Stimulated activated CD4-positive, alpha-beta T cell treated with anti-CD3 and anti-CD28 coated beads, Interleukin-15, amount 100 ng/mL, for 1 hour (primary cell): ENCODE measurements at places on chromosomes 4 and X.

- no peak for DNase-seq
Measured at GRCh38 chr4:16438986-16439385, 212.7 kb upstream of the TAPT1 start.

GRCh38 chrX:153948002-153948466 lies 3.6 kb upstream of the RENBP start:
- no peak for DNase-seq

GRCh38 chr4:136992032-136992431 lies 540.3 kb downstream of the PCDH18 start:
- no peak for DNase-seq

- no peak for DNase-seq
Measured at GRCh38 chr4:138790706-138791340, 224.8 kb upstream of the NOCT start.

GRCh38 chr4:155512046-155512445 lies 135.3 kb upstream of the MAP9 start:
- no peak for DNase-seq

DNA sequence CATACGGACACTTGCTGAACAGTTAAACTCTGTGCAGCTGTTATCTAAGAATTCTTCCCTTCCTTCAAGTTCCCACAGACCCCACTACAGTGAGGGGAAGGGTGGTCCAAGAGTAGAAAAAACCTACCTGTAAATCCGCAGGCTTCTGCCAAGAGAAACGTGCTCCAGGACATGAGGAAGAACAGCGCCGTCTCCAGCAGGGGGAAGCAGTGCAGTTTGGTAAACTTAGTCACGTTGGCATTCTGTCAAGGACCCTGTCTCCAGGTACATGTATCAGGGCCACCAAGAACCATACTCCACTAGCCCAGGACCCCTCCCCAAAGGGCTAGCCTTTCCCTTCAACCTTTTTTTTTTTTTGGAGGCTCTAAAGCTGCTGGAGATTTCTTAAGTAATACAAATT lies 79.9 kb downstream of the CHST7 start:
- no peak for DNase-seq

GRCh38 chr4:90357117-90357710 lies 230.0 kb downstream of the CCSER1 start:
- DNase-seq: no peak

DNA sequence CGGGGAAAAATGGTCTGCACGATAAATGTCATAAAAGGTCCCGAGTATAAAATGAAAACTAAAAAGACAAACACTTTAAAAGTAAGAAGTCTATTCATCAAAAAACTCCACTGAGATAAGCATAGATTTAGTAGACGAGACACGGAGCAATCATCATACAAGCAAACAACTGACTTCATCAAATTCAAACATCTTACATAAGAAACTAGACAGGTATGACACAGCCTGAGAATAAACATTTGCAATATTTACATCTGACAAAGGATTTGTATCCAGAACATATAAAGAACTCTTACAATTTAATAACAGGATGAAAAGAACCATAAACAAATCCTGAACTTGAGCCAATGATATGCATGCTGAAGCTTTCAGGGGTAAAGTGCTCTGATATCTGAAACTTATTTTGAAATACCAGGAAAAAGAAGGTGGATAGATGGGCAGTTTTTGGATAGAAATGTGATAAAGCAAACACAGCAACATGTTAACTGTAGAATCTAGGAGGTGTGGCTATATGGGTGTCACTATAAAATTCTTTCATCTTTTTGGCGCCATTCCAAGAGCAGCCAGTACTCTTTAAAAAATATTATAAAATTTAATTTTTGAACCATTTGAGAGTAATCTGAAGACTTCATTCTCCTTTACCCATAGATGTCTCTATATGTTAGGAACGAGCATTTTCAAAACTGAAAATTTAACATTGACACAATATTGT lies 12.0 kb downstream of the MPP1 start:
- DNase-seq: no peak

- DNase-seq: no peak
Measured at GRCh38 chr4:121148000-121148399, 16.1 kb downstream of the TNIP3 start.

GRCh38 chr4:73417973-73418372 lies 13.9 kb downstream of the ALB start:
- no peak for DNase-seq

- DNase-seq: no peak
Measured at GRCh38 chr4:2061186-2062131, 2.3 kb downstream of the NAT8L start.

DNA sequence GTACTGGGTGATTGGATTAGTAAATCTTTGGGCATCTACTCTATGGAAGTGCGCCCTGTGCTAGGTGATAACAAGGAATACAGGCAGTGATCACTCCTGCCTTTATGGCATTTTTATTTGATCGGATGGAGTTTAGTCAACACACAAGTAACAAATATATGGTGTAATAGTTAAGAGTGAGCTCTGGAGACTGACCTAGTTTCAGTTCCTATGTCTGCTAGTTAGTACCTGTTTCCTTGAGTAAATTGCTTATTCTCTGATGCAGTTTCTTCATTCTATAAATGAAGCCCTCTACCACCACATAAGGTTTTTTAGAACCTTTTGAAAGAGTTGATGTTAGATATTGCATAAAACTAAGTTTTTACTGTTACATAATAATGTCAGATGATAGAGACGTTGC lies 134.6 kb downstream of the KDM6A start:
- no peak for DNase-seq

- no peak for DNase-seq
Measured at GRCh38 chrX:23784470-23785331, 1.7 kb downstream of the SAT1 start.

DNA sequence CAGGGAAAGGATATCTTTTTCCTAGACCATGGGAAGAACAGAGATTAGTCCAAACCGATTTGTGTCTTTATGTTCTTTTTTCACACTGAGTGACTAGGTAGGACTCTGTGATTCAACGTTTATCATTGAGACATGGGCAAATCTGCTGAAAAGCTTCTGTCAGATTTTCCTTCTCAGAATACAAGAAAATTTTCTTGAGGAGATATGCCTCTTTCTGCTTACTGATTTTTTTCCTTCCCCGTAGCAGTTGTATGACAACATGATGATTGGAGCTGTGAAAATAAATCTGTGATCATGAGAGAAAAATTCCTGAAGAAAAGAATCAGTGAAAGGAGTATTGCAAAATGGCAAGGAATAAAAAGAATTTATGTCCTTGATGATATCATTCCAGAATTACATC lies 130.6 kb upstream of the FAT4 start:
- no peak for DNase-seq

DNA sequence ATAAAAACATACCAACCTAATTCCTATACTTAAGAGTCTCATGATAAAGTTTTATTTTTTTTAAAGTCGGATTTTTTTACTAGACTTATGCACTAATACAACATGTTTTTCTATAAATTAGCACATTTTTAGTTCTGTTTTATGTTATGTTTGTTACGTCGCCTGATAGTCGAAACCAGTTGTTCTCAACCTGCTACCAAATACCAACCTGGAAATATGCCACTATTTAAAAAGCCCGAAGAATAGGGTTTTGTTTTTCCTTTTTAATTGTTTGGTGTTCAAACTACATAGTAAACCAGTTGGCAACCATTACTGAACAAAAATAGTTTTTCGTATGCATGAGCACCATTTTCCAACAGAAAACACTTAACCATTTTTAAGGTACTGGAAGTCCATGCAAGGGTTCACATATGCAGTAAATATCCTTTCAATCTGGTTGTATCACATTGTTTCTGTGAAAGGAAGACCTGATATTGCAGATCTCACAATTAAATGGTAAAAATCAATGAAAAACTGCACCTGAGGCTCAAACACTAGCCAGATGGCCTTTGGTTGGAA lies 1.4 kb downstream of the WDFY3 start:
- no peak for DNase-seq

DNA sequence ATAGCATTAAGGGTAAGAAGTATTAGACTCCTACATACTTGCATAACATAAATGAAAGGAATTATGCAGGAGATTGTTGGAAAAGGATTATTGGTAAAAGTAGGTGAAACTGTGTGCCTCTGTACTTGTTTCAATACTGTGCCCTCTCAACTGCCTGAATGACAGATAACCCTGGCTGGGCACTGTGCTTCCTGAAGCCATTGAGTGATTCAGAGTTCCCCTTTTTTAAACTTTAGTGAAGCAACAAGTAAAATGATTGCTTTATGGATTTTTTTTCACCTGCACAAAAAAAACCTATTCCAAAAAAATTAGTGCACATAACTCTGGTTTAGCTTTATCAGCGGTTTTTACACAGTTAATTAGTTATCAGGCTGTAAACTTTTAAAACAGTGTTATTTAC lies 204.8 kb downstream of the TRAM1L1 start:
- DNase-seq: no peak

DNA sequence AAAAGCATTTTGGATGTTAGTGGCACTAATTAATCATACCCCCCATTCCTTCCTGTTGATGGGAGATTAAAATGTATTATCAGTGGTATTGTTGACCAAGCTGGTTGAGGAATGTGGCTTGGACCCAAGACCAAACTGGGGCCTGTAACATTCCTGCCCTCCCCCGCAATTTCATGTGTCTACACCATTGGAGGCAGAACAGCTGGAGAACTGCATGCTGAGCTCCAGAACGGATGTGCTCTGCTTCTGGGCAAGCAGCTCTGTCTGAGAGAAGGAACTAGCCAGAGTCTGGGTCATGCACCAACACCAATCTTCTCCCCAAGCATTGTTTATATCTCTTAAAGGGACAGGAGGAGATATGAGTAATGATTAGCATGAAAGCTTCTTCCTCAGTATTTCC lies 185.5 kb downstream of the CEP135 start:
- DNase-seq: no peak

GRCh38 chrX:29471829-29472228 lies 743.5 kb upstream of the MAGEB2 start:
- no peak for DNase-seq

GRCh38 chrX:2469196-2469685 lies 31.5 kb downstream of the DHRSX start:
- DNase-seq: no peak
